Stomach (tissue), 19 donors: ENCODE measurements at places on chromosomes 16 and 17. TPM values are rescaled to one million over a fixed set of nuclear protein-coding genes. Genes with fewer than 3 reads are reported as not detected.
A peak's percentile ranks its signal among the peaks of the same experiment; 100 is the strongest.

DNA sequence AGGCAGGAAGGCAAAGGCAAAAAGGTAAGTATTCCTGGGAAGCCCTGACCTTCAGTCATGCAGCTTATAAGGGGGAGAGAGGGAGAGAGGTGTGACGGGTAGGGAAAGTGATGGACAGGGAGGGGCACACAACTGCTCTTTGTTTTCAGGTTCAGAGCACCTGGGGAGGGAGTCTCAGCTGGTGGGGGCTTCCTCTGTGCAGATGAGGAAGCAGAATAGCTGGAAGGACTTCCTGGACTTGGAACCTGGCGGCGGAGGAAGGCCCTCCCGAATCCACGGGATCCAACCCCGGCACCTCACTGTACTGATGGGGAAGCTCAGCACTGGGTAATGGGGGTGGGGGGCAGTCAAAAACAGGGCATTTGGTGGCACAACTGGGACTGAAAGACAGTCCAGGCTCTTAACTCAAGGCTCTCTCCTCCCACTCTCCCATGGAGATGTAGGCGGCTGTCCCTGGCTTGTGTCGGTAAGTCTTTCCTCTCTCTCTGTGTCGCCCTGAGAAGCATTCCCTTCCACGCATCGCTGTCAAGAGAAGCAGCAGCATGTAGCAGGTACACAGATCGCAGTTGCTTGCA lies 11.9 kb upstream of the PITPNM3 start:
- peak; percentile 20 for DNase-seq
- peaks cover 15% of the 10 kb centered on the region for H3K4me1 ChIP-seq
- H3K27me3 ChIP-seq: no peaks in the 10 kb centered on the region
- H3K27ac ChIP-seq: no peak overlapping the region
- H3K4me3 ChIP-seq: no peak overlapping the region

The AGRP gene
- total RNA-seq: not detected

The KRTAP9-2 gene
- total RNA-seq: not detected

DNA sequence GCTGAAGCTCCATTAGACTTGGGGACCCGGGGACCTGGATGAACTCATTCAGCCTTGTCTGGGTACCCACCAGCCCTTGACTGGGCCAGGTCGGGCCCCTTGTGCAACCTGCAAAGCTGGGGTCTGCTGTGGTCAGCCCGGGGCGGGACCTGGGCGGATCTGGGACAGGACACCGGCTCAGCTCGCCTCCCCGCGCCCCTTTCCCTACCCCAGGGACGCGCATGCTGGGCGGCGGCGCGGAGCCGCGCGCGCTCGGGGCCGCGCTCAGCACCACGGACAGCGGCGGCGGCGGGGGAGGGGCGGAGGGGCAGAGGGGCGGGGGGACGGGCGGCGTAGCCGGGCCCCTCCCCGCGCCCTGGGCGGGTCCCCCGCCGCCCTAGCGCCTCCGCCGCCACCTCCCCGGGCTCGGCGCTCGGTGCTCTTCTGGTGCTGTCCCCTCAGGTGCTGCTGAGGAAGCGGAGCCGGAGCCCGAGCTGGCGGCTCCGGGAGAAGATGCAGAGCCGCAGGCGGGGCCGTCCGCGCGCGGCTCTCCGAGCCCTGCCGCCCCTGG lies 7.4 kb downstream of the ACD start:
- peak overlapping the region; percentile 39 for H3K4me3 ChIP-seq
- H3K36me3 ChIP-seq: peaks cover 11% of the 10 kb centered on the region
- peaks cover 37% of the 10 kb centered on the region for H3K4me1 ChIP-seq
- peaks cover 28% of the 10 kb centered on the region for H3K27me3 ChIP-seq
- no peak overlapping the region for H3K27ac ChIP-seq
- DNase-seq: no peak

DNA sequence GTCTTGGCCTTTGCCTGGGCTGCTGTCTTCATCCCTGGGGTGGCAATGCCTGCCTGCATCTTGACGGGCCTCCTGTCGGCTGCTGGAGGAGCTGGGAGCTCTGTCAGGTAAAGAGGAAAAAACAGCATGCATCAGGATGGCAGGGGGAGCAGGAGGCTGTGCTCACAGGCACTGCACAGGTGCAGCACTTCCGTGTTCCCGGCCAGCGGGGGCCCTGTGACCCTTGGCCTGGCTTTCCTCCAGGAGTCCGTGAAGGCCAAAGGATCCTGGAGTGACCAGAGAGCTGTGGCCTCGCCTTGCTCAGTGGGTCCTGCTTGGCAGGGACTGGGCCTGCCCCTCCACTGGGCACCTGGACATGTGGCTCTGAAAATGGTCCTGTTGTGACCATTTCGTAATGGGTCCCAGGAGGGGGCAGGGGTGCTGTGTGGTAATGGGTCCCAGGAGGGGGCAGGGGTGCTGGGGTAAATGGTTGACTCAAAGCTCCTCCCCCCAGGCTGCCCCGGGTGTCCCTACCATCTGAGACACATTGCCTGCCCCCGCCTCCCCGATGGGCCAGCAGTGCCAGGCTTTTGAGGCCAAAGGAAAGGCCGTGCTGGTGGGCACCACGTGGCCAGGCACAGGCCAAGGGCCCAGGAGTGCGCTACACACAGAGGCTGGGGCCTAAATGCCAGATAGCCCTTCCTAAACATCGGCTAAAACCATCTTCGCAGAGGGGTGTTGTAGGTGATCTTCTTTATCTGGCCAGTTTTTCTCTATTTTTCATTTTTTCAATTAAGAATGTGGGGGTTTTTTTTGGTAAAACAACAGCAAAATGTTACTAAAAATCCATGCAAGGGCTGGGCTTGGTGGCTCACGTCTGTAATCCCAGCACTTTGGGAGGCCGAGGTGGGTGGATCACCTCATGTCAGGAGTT lies 4.0 kb upstream of the FASN start:
- no peaks in the 10 kb centered on the region for H3K36me3 ChIP-seq
- H3K4me1 ChIP-seq: peaks cover 88% of the 10 kb centered on the region
- peak overlapping the region; percentile 65 for H3K27ac ChIP-seq
- DNase-seq: no peak

DNA sequence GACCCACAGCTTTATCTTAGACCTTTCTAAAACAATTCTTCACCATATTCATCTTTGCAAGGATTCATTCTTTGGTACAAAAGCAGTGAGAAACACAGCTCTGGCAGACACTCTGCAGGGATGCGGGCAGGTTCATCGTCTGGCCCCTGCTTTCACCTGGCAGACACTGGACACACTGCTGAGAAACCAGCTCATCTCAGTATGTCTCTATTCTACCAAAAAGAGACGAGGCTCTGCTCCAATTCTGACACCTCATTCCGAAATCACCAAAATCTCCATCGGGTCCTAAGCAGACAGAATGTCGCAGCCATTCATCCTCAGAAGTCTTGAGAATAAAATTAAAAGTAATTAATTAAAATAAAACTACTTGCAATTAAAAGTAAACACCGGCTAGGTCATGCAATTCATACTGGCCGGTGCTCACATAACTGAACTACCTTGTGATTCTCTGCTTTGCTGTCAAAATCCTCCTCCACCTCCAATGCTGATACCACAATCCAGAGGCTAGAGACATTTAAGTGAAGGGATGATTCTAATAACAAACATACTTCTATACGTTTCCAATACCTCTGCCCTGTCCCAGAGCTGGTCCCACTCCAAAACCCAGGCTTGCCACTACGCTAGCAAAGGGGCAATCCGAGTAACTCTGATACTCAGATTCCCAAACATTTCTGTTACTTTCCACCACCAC lies 1.3 kb downstream of the RNF157 start:
- peak overlapping the region; percentile 55 for H3K4me3 ChIP-seq
- no peaks in the 10 kb centered on the region for H3K36me3 ChIP-seq
- peaks cover 14% of the 10 kb centered on the region for H3K4me1 ChIP-seq
- H3K27me3 ChIP-seq: peaks cover 48% of the 10 kb centered on the region
- DNase-seq: no peak

- H3K27me3 ChIP-seq: no peaks in the 10 kb centered on the region
- peaks cover 2% of the 10 kb centered on the region for H3K4me1 ChIP-seq
- H3K36me3 ChIP-seq: peaks cover 88% of the 10 kb centered on the region
- H3K27ac ChIP-seq: peak overlapping the region; percentile 54
Measured at GRCh38 chr17:50189550-50190292, 11.7 kb downstream of the COL1A1 start.

DNA sequence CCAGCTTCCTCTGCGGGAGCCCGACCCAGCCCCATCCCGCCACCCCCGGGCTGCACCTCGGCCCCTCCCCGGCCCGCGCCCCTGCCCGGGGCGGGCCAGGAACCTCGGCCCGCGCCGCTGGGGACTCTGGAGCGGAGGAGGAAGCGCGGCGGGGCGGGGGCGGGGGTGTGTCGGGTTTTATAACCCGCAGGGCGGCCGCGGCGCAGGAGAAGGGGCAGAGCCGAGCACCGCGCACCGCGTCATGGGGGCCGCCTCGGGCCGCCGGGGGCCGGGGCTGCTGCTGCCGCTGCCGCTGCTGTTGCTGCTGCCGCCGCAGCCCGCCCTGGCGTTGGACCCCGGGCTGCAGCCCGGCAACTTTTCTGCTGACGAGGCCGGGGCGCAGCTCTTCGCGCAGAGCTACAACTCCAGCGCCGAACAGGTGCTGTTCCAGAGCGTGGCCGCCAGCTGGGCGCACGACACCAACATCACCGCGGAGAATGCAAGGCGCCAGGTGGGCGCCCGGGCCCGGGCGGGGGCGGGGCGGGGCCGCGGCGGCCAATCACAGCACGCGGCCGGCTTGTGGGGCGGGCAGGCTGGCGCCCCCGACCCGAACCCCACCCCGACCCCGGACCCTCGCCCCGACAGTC lies at the start of gene ACE:
ACE (plus strand) TSS at position 208 of the 626 bp plus-strand sequence; CDS start at position 242, 34 bp downstream.
- DNase-seq: peak; percentile 81
- H3K36me3 ChIP-seq: no peaks in the 10 kb centered on the region
- H3K4me3 ChIP-seq: peak within 1 kb of the TSS; percentile 72
- H3K27ac ChIP-seq: peak within 1 kb of the TSS; percentile 61
- peaks cover 45% of the 10 kb centered on the region for H3K4me1 ChIP-seq
- H3K27me3 ChIP-seq: no peaks in the 10 kb centered on the region

- DNase-seq: no peak
- no peaks in the 10 kb centered on the region for H3K36me3 ChIP-seq
- no peak overlapping the region for H3K27ac ChIP-seq
- H3K4me1 ChIP-seq: no peaks in the 10 kb centered on the region
- H3K27me3 ChIP-seq: peaks cover 15% of the 10 kb centered on the region
Measured at GRCh38 chr16:22844416-22844815, 30.5 kb downstream of the HS3ST2 start.

DNA sequence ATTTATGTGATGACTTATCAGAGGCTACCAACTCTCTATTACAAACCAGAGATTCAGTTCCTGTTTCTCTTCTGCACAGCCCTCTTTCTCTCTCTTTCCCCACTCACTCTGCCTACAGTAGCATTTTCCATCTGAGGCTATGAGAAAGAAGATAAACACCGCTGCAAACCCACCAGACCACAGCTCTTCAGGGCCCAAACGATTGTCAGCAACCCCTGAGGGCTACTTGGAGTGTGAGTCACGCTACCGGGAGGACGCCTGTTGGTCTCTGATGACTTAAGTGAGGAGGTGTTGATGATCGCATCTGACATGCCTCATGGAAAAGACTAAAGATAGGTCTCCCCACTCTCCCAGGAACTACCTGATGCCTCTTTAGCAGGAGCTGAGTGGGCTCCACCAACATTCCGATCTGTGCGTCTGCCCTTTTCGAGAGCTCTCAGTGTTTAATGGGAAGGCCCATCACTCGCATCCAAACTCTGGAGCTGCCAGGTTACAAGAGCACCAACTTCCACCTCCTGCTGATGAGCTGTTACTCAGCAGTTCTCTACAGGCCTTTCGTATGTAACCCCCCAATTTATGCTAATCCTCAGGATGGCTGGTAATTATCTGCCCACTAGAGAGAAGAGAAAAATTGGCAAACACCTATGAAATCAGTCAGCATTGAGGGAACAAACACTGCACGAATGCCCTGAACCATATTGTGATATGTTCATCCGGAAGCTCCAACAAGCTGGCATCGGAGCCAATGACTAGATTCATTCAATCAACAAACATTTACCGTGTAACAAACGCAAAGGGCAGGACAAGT lies 9.2 kb downstream of the GRIN2A start:
- no peaks in the 10 kb centered on the region for H3K27me3 ChIP-seq
- no peak overlapping the region for H3K4me3 ChIP-seq
- H3K36me3 ChIP-seq: no peaks in the 10 kb centered on the region
- no peak for DNase-seq
- H3K4me1 ChIP-seq: no peaks in the 10 kb centered on the region
- no peak overlapping the region for H3K27ac ChIP-seq

GRCh38 chr16:59305850-59306249 lies 571.7 kb upstream of the GOT2 start:
- no peak overlapping the region for H3K4me3 ChIP-seq
- DNase-seq: no peak
- no peak overlapping the region for H3K27ac ChIP-seq
- no peaks in the 10 kb centered on the region for H3K36me3 ChIP-seq
- no peaks in the 10 kb centered on the region for H3K4me1 ChIP-seq

The LCAT gene
- total RNA-seq: 16.5 TPM

- no peaks in the 10 kb centered on the region for H3K36me3 ChIP-seq
- peaks cover 65% of the 10 kb centered on the region for H3K27me3 ChIP-seq
- no peak overlapping the region for H3K4me3 ChIP-seq
- H3K27ac ChIP-seq: no peak overlapping the region
Measured at GRCh38 chr17:80511222-80512180, 33.1 kb upstream of the RPTOR start.

The CYLD gene
- total RNA-seq: 14.6 TPM

The RRAD gene
- 3.6 TPM for total RNA-seq

DNA sequence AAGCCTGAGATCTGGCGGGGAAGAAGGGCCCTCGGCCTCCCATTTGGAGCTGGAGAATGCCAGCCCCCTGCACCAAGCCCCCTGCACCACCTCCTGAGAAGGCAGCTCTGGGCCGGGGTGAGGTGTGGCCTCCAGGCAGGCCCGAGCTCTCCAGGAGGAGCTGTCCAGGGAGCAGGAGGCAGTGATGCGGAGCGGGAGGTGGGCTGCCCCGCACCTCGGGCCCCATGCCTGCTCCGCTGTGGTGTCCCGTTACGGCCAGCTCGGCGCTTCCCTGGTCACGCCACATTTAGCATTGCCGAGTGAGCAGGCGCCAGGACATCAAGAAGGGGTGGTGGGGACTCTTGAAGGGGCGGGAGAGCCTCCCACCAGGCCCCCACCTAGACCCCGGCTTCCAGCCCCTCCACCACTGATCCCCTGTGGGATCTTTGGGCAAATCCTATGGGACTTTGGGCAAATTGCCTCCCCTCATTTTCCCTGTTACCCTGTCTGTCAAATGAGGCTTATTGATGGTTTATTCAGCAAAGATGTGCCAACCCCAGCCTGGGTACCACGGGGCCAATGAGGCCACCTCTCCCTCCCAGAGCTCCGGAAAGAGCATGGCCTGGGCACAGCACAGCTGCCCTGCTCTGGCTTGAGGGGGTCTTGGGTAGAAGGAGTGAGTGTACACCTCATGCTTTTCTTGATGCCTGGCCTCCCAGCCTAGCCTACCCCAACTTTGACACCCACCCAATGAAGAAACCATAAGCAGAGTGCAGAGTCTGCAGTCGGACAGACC lies 15.3 kb downstream of the FOXN1 start:
- H3K4me3 ChIP-seq: no peak overlapping the region
- no peak for DNase-seq
- no peak overlapping the region for H3K27ac ChIP-seq
- H3K4me1 ChIP-seq: peaks cover 22% of the 10 kb centered on the region
- no peaks in the 10 kb centered on the region for H3K36me3 ChIP-seq

The PIMREG gene
- total RNA-seq: 0.87 TPM

The BICDL2 gene
- 59.4 TPM for total RNA-seq

GRCh38 chr17:19630661-19631060 lies 17.9 kb upstream of the ALDH3A2 start:
- no peak overlapping the region for H3K27ac ChIP-seq
- no peaks in the 10 kb centered on the region for H3K36me3 ChIP-seq
- H3K4me1 ChIP-seq: no peaks in the 10 kb centered on the region
- H3K27me3 ChIP-seq: no peaks in the 10 kb centered on the region
